ENCODE measurements at places on chromosomes 2 and 18.

GRCh38 chr2:225282858-225283710 lies 116.4 kb upstream of the NYAP2 start:
- no peak for DNase-seq

- DNase-seq, result no peak
These were observed 146.5 kb downstream of the NCKAP5 start for GRCh38 chr2:133421516-133422324.

- no peak for DNase-seq
These were observed 161.7 kb upstream of the LMAN1 start for GRCh38 chr18:59520562-59521355.

GRCh38 chr2:221961561-221961960 lies 337.2 kb downstream of the PAX3 start:
- DNase-seq, result no peak

- DNase-seq, result peak; percentile 2
These were observed 12.3 kb downstream of the CTIF start for GRCh38 chr18:48551100-48551499.
